Stimulated activated CD4-positive, alpha-beta T cell treated with anti-CD3 and anti-CD28 coated beads, Interleukin-12 subunit alpha, Interleukin-12 subunit beta, amount 100 ng/mL, for 4 hours (primary cell): ENCODE measurements at places on chromosomes 7 and 10.

DNA sequence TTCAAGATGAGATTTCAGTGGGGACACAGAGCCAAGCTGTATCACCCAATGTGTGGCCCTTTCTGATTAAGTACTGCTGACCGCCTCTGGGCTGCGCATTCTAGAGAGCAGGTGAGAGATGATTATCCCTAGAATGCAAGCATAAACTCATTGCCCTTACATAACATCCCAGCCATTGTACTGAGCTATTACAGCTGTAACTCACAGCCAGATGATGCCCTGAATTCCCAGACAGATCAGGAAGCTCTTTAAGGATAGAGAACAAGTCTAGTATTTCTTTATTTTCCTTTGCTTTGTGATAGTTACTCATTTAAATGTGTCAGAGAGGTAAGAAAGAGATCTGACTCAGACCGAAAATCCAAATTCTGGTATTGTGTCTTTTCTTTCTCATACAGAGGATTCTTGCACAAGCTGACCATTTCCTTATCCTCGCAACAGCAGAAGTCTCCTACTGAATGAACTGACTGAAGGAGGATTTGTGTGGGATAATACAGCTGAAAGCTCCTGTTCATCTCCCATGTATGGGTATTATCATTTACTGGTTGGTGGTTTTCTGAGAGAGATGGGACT is 58.4 kb downstream of the ZNF22 start:
- no peak for DNase-seq

DNA sequence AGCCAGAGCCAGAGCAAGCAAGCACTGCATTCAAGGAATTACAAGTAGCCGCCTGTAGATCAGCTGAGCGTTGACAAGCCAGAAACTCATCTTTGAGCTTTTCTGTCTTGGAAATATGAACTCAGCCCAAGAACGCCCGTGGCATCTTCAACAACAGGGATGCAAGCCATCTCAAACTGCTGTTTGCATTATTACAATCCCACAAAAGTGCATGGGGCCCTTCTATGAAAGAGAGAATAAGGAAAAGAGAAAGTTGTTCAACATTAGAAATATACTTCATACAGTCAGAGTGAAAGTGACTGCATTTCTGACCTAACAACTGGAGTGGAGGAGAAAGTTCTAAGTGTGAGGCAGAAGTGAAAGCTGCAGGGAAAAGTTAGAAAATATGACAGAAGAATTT is 6.5 kb downstream of the SGCE start:
- DNase-seq, result no peak

GRCh38 chr10:119078422-119079179 is 2.0 kb downstream of the EIF3A start:
- DNase-seq, result no peak

DNA sequence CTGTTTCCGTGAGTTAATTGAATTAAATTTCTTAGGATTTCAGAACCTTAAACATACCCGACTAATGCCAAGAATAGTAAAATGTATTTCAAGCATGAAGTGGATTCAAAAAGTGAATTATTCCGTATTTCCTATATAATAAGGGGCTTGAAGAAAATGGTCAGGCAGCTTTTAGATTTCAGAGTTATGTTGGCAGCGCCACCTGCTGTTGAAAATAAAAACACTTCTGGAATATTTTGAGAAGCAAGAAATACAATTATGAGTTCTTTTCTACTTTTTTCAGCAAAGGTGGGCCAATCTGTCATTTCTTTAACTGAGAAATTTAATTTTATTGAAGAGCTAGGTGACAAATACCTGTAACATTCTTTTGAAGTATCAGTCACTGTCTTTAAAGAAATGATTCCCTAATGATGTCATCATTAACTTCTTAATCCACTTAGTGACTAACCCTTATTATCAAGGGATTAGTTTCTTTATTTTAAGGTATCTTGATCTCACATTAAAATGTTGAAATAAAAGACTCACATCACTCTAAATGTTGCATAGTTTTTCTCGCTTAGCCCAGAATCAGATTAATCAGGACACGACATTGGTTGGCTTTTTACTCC is 36.6 kb upstream of the AGR3 start:
- DNase-seq, result no peak

DNA sequence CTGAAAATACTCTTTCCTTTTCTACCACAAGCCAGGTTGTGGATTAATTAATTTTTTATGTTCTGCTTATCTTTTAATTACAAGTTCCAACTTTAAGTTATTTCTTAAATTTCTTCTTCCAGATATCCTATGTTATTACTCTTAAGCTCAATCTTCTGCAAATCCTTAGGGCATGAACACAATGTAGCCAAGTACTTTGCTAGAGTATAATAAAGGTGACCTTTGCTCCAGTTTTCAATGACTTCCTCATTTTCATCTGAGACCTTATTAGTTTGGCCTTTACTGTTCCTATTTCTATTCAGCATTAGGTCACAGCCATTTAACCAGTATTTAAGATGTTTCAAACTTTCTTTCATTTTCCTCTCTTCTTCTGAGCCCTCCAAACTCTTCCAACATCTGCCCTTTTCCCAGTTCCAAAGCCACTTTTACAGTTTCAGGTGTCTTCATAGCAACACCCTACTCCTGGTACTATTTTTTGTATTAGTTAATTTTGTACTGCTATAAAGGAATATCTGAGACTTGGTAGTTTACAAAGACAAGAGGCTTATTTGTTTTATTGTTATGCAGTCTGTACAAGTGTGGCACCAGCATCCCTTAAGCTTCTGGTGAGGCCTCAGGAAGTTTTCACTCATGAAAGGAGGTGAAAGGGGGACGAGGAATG is 886.2 kb upstream of the GHITM start:
- DNase-seq, result no peak

GRCh38 chr10:126060261-126060931 is 164.0 kb downstream of the FANK1 start:
- no peak for DNase-seq

DNA sequence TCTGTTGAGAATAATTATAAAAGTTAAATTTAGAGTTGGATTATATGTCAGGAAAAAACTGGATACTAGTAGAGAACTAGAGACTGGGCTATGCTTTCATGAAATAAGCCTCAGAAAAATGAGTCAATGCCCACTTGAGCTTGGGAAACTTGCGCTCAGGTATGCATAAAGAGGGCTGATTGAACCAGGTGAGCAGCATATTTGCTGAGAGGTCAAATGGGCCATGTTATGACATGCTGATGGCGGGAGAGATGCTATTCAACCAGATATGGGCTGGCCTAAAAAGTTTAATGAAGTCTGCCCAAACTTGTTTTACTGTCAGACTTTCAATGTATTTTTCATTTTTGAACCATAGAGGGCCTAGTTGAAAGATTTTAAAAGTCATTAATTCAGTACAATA is 837.6 kb upstream of the GHITM start:
- DNase-seq, result no peak

DNA sequence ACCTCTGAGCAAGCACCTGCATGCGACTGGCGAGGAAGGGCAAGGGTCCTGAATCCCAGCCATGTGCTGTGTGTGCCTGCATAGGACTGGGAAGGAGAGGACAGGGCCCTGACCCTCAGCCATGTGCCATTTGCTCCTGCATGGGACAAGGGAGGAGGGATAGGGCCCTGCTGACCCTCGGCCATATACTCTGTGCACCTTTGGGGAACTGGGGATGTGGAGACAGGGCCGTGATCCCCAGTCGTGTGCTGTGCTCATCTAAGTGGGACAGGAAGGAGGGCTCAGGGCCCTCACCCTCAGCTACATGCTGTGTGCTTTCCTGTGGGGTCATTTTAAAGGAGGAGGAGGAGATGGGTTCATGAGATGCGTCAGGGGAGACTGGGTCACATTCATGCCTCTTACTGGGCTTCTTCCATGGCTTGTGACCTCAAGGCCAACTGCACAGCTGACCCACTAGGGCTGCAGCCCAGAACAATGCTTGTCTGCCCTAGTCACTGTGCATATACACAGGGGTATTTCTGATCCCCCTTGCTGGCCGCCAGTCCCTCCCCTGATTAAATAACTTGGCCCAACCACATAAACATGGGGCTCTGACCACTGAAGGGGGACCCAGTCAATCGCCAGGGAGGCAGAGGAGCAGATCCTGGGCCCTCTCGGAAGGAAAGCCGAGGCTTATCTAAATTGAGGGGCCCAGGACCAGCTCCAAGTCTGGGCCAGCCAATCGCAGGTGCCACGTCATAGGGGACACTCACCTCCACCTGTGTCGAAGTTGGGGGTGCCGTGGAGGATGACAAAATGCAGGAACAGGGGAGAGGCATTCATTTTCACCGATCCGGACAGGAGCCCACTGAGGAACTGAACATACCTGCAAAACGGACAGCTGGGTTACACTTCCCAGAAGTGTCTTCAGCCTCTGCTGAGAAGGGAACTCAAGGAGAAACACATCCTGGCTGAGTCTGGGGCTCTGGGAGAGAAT is 167.3 kb downstream of the TNS3 start:
- no peak for DNase-seq

DNA sequence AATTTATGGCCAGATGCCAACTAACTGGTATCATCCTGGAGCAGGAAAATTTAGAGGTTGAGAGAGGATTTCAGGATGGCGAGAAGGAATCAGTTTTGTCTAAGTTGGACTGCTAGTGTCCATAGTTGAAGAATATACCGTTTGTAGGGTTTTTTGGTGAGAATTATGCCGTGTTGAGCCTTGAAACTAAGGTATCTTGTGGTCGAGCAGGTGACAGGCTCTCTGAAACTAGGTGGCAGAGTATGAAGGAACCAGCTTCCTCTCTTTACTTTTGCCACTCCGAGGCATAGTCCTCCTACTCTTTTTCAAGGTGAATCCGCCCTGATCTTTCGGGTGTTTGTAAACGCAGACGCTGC is 9.7 kb downstream of the MDFIC start:
- DNase-seq, result no peak

- DNase-seq, result peak; percentile 56
These were observed 25.2 kb downstream of the GET4 start for GRCh38 chr7:901388-902154.

- DNase-seq, result peak; percentile 60
These were observed 102.7 kb downstream of the CUBN start for GRCh38 chr10:17026686-17027485.

GRCh38 chr7:28595076-28595475 is 182.8 kb downstream of the CREB5 start:
- no peak for DNase-seq

- DNase-seq, result no peak
These were observed 12.5 kb downstream of the CDC123 start for GRCh38 chr10:12208460-12208859.

GRCh38 chr7:122413339-122413738 is 108.8 kb upstream of the FEZF1 start:
- DNase-seq, result no peak

DNA sequence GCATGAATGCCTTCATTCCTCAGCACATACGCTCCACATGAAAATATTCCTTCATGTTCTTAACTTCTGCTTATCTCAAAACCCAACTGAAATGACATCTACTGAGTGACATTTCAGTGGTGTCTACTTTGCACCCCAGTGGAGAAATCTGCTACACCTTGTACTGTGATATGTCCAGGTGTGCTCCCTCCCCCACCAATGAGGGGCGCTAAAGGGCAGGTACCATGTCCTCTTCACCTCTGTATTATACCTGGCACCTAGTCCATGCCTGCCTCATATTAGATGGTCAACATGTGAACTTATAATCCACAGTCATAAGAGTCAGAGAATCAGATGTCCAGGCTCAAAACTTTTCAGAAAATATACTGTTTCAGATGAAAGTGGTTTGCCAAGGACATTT is 2.1 kb downstream of the PAXIP1 start:
- no peak for DNase-seq

GRCh38 chr10:101044117-101044516 is 13.1 kb downstream of the SFXN3 start:
- DNase-seq, result no peak

- no peak for DNase-seq
These were observed 189.8 kb downstream of the CELF2 start for GRCh38 chr10:11207560-11207844.

DNA sequence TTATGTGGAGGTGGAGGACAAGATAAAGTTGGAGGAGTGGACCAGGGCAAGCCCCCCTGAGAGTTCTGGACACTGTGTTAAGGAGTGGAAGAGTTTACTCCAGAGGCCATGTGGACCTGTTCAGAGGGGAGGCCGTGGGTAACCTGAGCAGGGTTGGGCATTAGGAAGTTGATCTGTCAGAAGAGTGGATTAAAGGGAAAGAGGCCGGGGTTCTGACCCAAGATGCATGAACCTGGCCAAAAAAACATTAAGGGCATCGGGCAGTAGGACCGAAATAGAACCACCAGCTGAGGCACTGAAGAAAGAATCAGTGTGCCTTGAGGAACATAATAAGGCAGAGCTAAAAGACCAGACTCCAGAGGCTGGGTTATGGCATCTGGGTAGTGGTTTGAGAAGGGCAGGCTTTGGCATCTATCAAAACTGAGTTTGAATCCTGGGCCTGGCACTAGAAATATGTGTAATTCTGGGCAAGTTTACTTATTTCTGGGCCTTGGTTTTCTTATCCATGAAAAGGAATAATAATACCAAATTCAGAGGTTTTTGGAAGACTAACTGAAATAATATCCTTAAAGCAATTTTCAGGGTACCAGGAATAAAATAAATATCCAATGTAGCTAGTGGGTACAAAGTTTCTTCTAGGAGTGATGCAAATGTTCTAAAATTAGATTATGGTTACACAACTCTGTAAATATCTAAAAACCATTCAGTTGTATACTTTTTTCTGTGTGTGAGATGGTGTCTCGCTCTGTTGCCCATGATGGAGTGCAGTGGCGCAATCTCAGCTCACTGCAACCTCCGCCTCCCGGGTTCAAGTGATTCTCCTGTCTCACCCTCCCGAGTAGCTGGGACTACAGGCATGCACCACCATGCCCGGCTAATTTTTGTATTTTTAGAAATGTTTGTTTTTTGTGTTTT is 10.9 kb upstream of the FRAT1 start:
- DNase-seq, result no peak
